Dermis lymphatic vessel endothelial cell (primary cell): ENCODE measurements at places on chromosomes 6 and 20. TPM values are rescaled to one million over a fixed set of nuclear protein-coding genes. Genes with fewer than 3 reads are reported as not detected.

GABBR1 gene
- 1.4 and 4.8 TPM in 2 replicates for total RNA-seq

TULP1 gene
- total RNA-seq, result not detected in 2 replicates

LGSN gene
- not detected in 2 replicates for total RNA-seq

TSPO2 gene
- not detected in 2 replicates for total RNA-seq

GTF2H4 gene
- 10.4 and 12.7 TPM in 2 replicates for total RNA-seq

SMPDL3A gene
- 2.4 and 3.1 TPM in 2 replicates for total RNA-seq

CUL9 gene
- total RNA-seq, result 16.9 and 17.9 TPM in 2 replicates

WFDC10B gene
- not detected in 2 replicates for total RNA-seq

SCAF8 gene
- total RNA-seq, result 20.7 and 23.5 TPM in 2 replicates

TASP1 gene
- 6.8 and 10.1 TPM in 2 replicates for total RNA-seq

STX11 gene
- 13.1 and 26.8 TPM in 2 replicates for total RNA-seq

SLC22A2 gene
- not detected in 2 replicates for total RNA-seq

LSM14B gene
- 24.9 and 26.8 TPM in 2 replicates for total RNA-seq

LKAAEAR1 gene
- 0.17 TPM in 1 of 2 replicates, not detected in the other for total RNA-seq

LPA gene
- total RNA-seq, result not detected in 2 replicates

OR2H1 gene
- not detected in 2 replicates for total RNA-seq

ZNF451 gene
- total RNA-seq, result 55.8 and 61.2 TPM in 2 replicates

NOX3 gene
- total RNA-seq, result not detected in 2 replicates

GABRR2 gene
- 0.43 and 0.77 TPM in 2 replicates for total RNA-seq

SMOC2 gene
- not detected in 2 replicates for total RNA-seq

COL10A1 gene
- total RNA-seq, result not detected in 2 replicates

PBOV1 gene
- total RNA-seq, result not detected in 2 replicates

ENPP3 gene
- total RNA-seq, result 0.34 and 0.76 TPM in 2 replicates

TLDC2 gene
- total RNA-seq, result 0.09 and 0.11 TPM in 2 replicates

MYH7B gene
- total RNA-seq, result under 0.01 and 0.11 TPM in 2 replicates

NQO2 gene
- 14.6 and 19.7 TPM in 2 replicates for total RNA-seq

NFYA gene
- total RNA-seq, result 12.8 and 22.5 TPM in 2 replicates

RFX6 gene
- total RNA-seq, result not detected in 2 replicates

TGM2 gene
- 227 and 334 TPM in 2 replicates for total RNA-seq

THEMIS gene
- not detected in 2 replicates for total RNA-seq

CFB gene
- total RNA-seq, result 0.09 and 0.22 TPM in 2 replicates

C20orf144 gene
- under 0.01 TPM in 2 replicates for total RNA-seq

PTGIS gene
- under 0.01 TPM in 1 of 2 replicates, not detected in the other for total RNA-seq

NPEPL1 gene
- total RNA-seq, result 21.4 and 25.5 TPM in 2 replicates

XPO5 gene
- 19.9 and 23.8 TPM in 2 replicates for total RNA-seq

MOG gene
- total RNA-seq, result not detected in 2 replicates

TMEM244 gene
- not detected in 2 replicates for total RNA-seq

PRR18 gene
- not detected in 2 replicates for total RNA-seq

RHAG gene
- 0.09 and 0.11 TPM in 2 replicates for total RNA-seq

SLC35D3 gene
- total RNA-seq, result not detected in 2 replicates

MBOAT1 gene
- total RNA-seq, result 39.8 and 40.6 TPM in 2 replicates

RAE1 gene
- total RNA-seq, result 16.7 and 19.5 TPM in 2 replicates

HRH3 gene
- total RNA-seq, result not detected in 2 replicates

PKIG gene
- total RNA-seq, result 128 and 193 TPM in 2 replicates

MED20 gene
- 23.8 and 37.0 TPM in 2 replicates for total RNA-seq

HDAC2 gene
- 50.4 and 77.2 TPM in 2 replicates for total RNA-seq

RAET1L gene
- not detected in 2 replicates for total RNA-seq

RSPO3 gene
- not detected in 2 replicates for total RNA-seq
